ENCODE measurements at places on chromosomes 3 and 15. TPM values are rescaled to one million over a fixed set of nuclear protein-coding genes. Genes with fewer than 3 reads are reported as not detected.

DNA sequence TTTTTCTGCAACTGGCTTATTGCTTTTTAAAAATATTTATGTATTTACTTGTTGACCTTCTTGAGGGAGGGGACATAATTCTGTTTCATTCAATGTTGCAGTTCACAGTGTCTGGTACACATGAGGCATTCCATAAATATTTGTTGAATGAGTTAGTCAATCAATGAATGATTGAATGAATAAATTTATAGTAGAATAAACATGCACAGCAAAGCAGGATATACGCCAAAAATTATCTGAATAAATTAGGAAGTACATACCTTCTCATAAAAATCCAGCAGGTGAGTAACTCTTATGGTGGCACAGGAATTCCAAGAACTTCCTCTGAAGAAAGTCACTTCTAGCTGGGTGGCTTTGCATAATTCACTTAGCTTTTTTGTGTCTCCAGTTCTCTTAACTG, 469.4 kb upstream of the ATP11B start:
- no peak for DNase-seq

DNA sequence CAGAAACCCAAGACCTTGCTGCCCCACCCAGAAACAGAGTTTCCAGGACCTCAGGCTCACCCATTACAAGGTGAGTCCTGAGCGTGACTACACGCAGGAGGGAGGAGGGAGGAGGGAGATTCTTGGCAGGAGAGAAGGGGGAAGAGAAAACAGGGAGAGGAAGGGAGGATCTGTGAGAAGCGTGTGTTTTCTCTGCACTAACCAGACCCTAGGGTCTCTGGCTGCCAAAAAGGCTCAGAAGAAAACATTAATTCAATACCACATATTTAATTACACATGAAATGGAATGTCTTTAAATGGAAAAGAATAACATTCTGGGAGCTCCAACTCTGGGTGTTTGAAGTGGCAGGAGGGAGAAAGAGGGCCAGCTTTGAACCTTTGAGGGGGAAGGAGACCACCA, 309.0 kb downstream of the NTRK3 start:
- DNase-seq: no peak

DNA sequence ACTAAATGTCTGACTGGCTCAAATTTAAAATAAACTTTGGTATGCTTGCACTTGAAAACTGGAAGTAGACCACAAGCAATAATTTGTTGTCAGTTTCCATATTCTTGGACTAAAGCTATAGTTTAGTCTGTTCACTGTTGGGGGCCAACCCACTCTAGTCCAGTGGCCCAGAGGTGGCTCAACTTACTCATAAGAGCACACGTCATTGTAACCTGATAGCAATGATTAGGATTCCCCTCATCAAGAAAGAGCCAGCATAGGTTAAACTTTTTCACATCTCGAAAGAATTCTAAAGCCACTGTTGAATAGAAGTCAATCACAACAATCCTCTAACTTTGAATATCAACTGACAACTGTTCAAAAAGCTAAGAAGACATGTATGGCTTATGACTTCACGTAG, 147.0 kb downstream of the MEIS2 start:
- no peak for DNase-seq

- DNase-seq: no peak
Measured at GRCh38 chr15:65888981-65889380, 19.7 kb downstream of the RAB11A start.

GRCh38 chr15:32942401-32942841, 224.6 kb downstream of the GREM1 start:
- DNase-seq: no peak

The ZBTB47 gene
- 90.5 TPM for total RNA-seq

The C3orf22 gene
- not detected for total RNA-seq
